ENCODE measurements at places on chromosomes 1 and 21.

DNA sequence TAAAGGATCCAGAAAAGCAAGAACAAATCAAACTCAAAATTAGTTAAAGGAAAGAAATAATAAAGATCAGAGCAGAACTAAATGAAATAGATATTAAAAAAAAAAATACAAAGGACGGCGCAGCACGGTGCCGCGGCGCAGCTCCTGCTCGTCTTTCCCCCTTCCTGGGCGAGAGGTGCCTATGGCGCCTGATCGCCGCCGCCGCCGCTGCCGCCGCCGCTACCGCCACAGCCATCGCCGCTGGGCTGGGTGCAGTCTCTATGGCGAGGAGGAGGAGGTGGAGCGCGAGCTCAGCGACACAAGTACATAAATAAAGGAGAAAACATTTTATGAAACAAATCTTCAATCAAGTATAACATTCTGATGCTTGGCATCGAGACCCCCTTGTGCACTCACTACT, 77.6 kb upstream of the VANGL1 start:
- DNase-seq: no peak

- no peak for DNase-seq
Measured at GRCh38 chr21:45640001-45640887, 3.3 kb upstream of the PCBP3 start.

DNA sequence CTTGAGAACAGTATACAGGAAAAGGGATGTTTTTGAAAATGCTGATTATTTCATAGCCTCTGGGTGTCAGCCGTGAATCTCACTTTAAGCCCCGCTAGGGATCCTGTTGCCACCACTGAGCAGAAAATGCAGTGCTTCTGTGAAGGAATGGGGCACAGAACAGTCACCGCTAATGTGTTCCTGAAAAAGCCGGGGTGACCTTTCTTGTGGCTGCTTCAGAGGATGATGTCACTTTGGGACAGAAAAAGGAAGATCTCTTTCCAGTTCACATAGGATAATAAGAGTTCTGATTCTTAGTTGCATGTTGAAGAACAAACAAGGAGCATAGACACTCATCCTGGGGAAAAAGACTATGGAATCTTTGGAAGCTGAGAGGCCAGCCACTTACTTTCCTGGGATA, 349.6 kb downstream of the DISC1 start:
- DNase-seq: no peak

DNA sequence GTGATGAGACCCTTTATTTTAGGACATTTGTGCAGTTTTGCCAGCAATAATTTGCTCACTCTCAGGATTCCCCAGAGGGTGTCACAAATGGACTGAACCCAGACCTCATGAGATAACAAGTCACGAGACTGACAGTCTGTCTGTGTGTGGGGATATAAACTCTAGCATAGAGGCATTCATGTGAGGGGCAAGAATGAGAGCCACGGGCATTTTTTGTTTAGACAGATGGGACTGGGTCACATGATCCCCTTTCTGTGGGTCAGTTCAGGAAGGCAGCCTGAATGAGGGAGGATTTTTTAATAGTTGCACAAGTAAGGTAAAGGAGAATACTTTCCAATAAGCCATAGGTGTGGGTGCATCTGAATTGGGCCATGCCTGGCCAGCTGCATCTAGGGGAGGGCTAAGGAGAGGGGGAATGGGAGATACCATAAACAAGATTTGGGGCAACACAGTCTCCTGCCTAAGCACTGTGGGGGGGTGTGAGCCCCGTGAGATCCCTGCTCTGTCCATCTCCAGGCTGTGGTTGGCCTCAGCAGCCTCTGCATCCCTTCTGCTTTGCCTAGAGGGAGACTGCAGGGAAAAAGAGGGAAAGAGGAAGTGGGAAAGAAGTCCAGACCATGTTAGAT, 66.6 kb downstream of the NAV1 start:
- DNase-seq: no peak

DNA sequence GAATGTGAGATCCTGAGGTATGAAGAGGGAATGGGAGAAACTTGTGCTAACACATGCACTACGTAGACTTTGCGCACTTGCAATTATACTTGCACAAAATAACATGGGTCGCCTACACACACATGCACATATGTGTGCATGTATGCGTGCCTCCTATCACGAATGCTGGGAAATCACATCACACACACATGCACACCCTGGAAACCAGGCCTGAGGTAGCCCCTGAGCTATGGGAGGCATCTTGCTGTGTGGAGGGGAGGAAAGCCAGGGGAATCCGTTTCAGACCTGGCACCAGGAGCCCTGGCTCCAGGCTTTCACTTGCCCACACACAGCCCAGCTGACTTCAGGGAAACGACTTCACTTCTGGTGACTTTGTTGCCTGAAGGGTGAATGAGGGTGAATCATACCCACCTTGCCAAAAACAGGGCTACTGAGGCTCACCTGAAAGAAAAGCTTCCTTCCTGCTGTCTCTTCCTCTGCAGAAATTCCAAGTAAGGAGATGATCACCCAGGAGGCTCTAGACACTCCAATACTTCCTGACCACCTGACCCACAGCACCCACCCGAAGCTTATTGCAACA, 136.0 kb upstream of the NGF start:
- no peak for DNase-seq

DNA sequence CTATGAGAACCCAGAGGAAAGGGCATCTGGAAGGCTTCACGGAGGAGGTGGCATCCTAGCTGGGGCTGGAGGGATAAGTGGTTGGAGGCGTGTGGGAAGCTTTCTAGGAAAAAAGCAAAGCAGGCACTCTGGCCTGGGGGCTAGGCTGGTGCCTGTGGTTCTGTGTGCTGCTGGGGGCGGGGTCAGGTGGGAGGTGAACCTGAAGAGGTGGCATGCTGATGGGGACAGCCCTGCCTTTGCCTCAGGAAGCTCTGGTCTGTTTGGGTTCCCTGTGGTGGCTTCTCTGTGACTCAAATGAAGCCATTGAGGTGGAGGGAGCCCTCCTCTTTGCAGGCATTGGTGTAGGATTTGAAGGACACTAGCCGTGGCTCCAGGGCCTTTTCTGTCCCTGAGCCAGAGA, 221.6 kb upstream of the POU3F1 start:
- no peak for DNase-seq

DNA sequence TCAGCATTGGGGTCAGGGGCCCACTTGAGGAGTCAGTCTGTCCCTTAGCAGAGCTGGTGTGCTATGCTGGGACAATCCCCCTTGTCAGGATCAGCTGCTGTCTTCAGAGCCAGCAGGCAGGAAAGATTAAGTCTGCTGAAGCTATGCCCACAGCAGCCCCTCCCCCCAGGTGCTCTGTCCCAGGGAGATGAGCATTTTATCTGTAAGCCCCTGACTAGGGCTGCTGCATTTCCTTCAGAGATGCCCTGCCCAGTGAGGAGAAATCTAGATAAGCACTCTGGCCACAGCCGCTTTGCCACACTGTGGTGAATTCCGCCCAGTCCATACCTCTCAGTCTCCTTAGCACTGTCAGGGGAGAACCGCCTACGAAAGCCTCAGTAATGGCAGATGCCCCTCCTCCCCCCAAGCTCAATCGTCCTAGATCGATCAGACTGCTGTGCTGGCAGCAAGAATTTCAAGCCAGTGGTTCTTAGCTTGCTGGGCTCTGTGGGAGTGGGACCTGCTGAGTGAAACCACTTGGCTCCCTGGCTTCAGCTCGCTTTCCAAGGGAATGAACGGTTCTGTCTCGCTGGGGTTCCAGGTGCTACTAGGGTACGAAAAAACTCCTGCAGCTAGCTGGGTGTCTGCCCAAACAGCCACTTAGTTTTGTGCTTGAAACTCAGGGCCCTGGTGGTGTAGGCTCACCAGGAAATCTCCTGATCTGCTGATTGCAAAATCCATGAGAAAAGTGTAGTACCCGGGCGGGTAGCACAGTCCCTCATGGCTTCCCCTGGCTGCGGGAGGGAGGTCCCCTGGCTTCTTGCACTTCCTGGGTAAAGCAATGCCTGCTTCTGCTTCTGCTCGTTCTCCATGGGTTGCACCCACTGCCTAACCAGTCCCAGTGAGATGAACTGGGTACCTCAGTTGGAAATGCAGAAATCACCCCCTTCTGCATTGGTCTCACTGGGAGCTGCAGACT, 25.1 kb upstream of the TP53BP2 start:
- no peak for DNase-seq

- DNase-seq: no peak
Measured at GRCh38 chr1:222357252-222357651, 190.7 kb downstream of the HHIPL2 start.

All from stimulated activated CD8-positive, alpha-beta memory T cell treated with anti-CD3 and anti-CD28 coated beads, Interleukin-7, amount 100 ng/mL, for 48 hours (primary cell).